ENCODE measurements at places on chromosomes 6 and 20.

- DNase-seq = no peak
- H3K27me3 ChIP-seq = no peaks in the 10 kb centered on the region
- H3K27ac ChIP-seq = no peak overlapping the region
- no peak overlapping the region for H3K4me3 ChIP-seq
- no peaks in the 10 kb centered on the region for H3K36me3 ChIP-seq
Measured at GRCh38 chr20:12053353-12053752, 135.7 kb downstream of the BTBD3 start.

GRCh38 chr20:49203746-49204145 lies 15.5 kb upstream of the DDX27 start:
- H3K27ac ChIP-seq = no peak overlapping the region
- no peaks in the 10 kb centered on the region for H3K27me3 ChIP-seq
- no peak for DNase-seq
- no peaks in the 10 kb centered on the region for H3K36me3 ChIP-seq

DNA sequence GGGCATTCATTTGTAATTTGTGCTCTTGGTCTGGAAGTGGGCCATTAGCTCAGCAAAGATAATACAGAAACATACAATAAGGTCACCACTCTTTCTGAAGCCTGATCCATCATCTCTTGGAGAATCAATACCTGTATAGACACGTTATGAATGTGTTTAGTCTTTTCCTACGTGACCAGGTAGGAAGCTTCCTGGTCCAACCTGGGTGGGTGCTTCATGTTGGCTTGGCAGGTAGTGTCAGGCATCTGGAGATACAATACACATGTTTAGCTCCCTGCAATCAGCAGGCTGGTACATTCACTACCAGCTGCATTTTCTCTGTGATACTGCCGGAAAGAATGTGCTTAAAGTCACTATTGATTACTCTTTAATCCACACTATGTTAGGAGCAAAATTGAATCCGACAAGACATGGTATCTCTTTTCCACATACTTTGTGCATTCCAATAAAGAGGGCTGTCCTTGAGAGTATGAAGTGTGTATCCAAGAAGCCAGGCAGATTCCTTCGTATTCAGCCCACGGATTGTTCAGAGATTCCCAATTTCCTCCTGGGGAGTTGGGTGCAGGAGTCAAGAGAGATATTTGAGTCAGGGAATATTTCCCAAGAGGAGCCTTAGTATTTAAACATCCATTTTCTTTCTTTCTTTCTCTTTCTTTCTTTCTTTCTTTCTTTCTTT lies 49.9 kb upstream of the RANBP9 start:
- H3K36me3 ChIP-seq = no peaks in the 10 kb centered on the region
- H3K4me3 ChIP-seq = no peak overlapping the region
- no peaks in the 10 kb centered on the region for H3K27me3 ChIP-seq
- no peak for DNase-seq
- no peak overlapping the region for H3K27ac ChIP-seq

DNA sequence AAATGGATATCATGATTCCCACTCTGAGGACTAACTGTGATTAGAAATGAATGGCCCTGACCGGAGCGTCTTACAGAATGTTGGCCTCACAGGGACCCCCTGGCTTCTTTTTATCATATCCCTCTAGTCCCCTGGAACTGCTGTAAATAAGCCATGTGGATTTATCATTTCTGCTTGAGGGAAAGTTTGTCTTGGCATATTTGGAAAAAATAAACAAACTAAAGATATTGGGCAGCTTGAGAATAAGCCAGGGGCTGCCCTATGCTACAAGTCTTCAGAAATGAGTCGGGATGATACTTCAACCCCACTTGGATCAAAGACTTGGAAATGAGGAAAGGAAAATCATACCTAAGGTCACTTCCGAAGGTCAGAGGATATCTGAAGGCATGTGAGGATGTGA lies 179.1 kb downstream of the THBS2 start:
- H3K4me3 ChIP-seq = no peak overlapping the region
- no peak for DNase-seq
- H3K4me1 ChIP-seq = no peaks in the 10 kb centered on the region
- no peaks in the 10 kb centered on the region for H3K36me3 ChIP-seq

- no peaks in the 10 kb centered on the region for H3K36me3 ChIP-seq
- H3K4me1 ChIP-seq = no peaks in the 10 kb centered on the region
- H3K27me3 ChIP-seq = no peaks in the 10 kb centered on the region
- no peak for DNase-seq
Measured at GRCh38 chr20:38272961-38273360, 12.4 kb upstream of the KIAA1755 start.

DNA sequence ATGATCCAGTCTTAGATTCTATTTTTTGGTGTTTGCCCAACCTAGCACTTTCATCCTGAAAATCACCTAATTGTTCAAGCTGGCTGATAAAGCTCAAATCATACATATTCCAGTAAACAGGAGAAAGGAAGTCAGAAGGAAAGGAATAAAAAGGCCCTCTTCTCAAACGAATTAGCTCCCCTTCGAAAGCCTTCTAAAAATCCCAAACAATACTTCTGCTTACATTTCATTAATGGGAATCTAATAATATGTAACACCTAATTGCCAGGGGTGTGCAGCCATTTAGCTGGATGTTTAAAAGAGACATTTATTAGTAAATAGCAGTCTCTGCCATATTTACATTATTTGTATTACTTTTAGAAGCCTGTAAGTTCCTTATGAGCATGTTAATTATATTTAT lies 302.9 kb upstream of the TCF21 start:
- no peaks in the 10 kb centered on the region for H3K27me3 ChIP-seq
- H3K4me1 ChIP-seq = no peaks in the 10 kb centered on the region
- H3K4me3 ChIP-seq = no peak overlapping the region
- no peak overlapping the region for H3K27ac ChIP-seq
- no peaks in the 10 kb centered on the region for H3K36me3 ChIP-seq

DNA sequence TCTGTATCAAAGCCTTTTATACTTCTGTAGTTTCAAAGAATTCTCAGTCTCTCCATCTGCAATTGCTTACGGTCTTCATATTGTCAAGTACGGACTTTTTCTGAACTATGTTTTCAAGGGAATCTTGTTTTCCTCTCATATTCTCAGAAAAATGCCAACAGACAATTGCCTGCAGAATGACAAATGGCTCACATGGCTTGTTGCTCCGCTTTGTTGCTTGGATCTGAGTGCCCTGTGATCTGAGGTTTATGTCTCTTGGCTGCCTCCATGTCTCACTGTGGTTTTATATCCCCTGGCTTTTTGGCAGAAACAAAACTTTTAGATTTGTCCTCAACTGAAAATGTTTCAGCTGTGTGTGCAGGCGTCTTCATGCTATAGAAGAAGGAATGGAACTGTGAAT lies 285.4 kb upstream of the CHD6 start:
- H3K27ac ChIP-seq = no peak overlapping the region
- DNase-seq = no peak
- no peak overlapping the region for H3K4me3 ChIP-seq

GRCh38 chr6:70236343-70236742 lies 66.5 kb downstream of the COL9A1 start:
- DNase-seq = no peak
- H3K4me1 ChIP-seq = no peaks in the 10 kb centered on the region
- H3K36me3 ChIP-seq = no peaks in the 10 kb centered on the region
- H3K4me3 ChIP-seq = no peak overlapping the region
- no peak overlapping the region for H3K27ac ChIP-seq
- H3K27me3 ChIP-seq = no peaks in the 10 kb centered on the region

Measured in naive thymus-derived CD4-positive, alpha-beta T cell (primary cell).